Fibroblast of lung (primary cell): ENCODE measurements at places on chromosomes 7 and 10. TPM values are rescaled to one million over a fixed set of nuclear protein-coding genes. Genes with fewer than 3 reads are reported as not detected.

- no peak for DNase-seq
Observed at GRCh38 chr10:132469197-132469884, 68.2 kb upstream of the INPP5A start.

DNA sequence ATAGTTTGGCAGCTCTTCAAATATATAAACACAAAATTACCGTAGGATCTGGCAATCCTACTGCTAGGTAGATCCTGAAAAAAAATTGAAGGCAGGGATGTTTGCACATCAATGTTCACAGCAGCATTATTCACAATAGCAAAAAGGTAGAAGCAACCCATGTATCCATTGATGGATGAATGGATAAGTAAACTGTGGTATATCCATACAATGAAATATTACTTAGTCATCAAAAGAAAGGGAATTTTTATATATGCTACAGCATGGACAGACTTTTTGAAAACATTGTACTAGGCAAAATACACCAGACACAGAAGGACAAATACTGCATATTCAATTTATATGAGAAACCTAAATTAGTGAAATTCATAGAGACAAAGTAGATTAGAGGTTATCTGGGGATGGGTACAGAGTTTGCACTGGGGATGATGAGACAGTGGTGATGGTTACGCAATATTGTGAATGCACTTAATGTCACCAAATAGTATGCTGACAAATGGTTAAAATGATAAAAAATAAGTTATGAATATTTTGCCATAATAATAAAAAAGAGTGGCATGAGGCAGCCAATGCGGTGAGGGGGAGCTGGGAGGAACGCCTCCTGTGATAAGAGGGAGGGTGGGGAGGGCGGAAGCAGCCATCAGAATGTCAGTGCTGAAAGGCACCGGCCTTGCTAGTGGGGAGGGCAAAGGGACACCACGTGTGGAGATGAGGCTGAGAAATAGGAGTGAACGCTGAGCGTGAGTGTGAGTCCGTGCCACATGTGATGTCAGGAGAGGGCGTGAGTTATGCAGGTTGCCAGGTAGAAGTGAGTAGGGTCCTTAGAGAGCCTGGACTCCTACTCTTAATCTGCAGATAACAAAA lies 386.1 kb upstream of the PODXL start:
- no peak for DNase-seq

GRCh38 chr7:20327055-20327454 lies 3.6 kb upstream of the ITGB8 start:
- peak; percentile 74 for DNase-seq

DNA sequence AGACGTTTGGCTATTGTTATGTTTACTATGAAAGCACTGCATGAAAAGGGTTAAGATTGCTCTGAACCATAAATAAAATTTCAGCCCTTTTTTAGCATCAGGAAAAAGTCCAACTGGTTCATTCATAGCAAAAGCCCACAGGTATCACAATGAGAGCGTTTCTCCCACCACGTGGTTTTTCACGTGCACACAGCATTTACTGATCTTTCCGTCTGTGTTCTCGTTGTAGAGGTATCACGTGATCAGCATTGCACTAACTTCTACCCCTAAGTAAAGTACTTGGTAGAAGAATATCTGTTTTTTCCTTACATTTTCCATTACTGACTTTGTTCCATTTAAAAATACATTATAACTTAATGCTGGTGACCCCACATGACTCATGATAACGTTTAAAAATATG lies 17.8 kb upstream of the CCDC3 start:
- no peak for DNase-seq

DNA sequence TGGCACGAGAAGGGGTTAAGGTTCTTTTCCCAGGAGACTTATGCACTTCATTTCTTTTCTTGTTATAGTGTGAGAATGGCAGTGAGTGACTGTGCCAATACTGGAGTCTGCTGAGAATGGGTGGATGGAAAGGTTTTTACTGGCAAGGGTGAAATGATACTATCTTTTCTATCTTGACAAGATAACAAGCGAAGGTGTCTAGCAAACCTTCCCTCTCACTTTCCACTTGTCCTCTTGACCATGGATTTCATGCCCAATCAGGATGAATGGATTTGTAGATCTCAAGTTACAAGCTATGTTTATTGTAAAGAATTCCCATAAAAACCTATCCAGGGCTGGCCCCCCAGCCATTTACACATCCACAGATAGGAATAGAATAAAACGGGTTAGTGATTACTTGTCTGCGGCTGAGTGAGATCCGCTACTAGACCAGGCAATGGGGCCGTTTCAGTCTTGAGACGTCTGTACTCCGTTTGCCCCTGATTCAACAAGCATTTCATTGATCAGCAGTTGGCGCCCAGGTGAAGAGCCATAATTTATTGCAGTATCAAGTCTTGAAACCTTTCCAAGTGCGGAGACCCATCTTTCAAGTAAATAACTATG lies 152.6 kb downstream of the PRKCQ start:
- no peak for DNase-seq

- no peak for DNase-seq
Observed at GRCh38 chr7:104838537-104839299, 175.3 kb upstream of the KMT2E start.

GRCh38 chr10:84542522-84543490 lies 214.4 kb downstream of the CCSER2 start:
- DNase-seq = no peak

GRCh38 chr7:13992596-13992964 lies 3.1 kb upstream of the ETV1 start:
- DNase-seq = no peak

DNA sequence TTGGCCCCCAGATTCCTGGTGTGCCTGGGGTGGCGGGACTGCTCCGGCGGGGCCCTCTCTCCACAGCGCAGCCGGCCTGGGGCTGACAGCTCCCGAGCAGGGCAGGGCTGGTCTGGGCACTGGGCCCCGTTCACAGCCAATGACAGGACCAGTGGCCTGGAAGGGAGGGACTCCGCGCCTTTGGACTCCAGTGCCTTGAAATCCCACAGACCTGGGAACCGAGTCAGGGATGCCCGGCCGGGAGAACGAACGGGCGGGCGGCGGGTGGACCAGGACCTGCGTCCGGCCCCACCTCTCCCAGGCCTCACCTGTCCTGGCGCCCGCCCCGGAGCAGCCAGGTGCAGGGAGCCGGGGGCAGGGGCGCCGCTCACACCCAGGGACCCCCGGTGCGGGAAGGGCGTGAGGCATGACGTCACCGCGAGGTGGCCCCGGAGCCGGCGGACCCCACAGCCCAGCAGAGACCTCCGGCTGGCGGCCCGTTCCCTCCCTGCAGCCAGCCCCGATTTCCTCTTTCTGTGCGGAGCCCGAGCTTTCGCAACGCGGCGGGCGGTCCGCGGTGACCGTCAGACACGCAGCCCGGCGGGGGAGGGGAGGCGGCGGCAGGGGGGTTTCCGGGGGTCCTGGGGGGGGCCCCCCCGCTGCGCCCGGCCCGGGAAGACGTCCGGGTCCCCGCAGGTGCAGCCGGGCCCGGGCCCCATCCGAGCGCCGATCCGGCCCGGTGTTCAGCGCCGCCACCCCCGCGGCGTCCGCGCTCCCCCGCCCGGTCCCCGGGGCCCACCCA lies 743 bp downstream of the ADAP1 start:
- DNase-seq = peak; percentile 26

DNA sequence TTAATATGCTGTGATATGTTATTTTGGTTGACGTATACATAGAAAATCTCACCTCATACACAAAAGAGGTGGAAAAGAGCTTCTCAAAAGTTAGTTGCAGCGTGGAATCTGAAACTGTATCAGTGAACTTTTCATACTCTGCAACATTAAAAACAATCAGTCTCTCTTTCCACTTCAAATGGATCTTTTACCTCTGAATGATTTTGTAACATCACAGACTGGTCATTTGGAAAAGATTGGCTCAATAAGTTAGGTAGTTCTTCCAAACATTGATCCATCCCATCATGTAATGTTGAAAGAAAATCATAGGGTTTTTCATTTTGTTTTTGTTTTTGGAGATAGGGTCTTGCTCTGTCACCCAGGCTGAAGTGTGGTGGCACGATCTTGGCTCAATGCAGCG lies 131.1 kb downstream of the AHR start:
- no peak for DNase-seq

DNA sequence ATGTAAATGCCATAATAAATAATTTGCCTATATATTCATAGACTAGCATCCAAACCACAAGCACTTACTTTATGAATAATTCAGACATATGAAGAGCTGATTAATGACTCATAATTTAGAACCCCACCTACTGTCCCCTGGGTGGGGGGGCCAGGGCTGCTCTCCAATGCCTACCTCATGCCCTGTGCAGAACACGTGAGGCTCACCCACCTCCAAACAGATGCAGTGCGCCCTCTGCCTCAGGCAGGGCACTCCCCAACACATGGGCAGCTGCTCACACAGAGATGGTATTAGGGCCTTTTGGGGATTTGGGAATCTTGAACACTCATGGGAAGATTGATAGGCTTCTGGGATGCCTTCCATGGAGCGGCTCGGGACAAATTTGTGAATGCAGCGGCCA lies 75.1 kb upstream of the INSIG1 start:
- no peak for DNase-seq

DNA sequence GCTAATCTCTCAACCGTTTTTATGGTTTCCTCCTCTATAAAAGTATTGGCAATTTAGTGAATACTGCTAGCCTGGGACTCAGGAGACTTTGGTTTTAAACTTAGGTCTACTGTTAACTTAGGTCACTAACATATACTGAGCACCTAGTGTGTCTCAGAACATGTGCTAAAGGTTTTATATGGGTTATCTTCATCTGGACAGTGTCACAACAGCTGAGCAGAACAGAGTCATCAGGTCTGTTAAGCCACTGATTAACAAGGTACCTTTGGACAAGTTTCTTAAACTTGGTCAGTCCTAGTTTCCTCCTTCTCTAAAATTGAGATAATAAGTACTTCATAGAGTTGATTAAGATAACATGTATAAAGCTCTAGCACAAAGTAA lies 30.6 kb downstream of the NET1 start:
- no peak for DNase-seq

DNA sequence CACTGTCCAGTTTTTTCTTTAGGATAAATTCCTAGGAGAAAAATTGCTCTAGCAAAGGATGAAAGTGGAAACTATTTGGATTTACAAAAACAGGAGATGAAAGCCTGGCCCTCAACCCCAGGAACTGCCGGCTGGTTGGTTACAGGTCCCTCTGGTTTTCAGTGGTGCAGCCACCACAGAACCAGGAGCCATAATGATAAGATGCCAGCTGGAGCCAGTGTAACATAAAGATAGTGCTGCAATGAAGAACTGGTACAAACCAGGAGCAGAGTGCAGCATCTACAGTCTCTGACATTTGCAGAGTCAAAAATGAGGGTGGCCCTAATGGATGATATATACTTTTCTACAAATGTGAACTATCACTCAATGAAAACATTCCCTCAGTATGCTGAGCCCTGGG lies 20.4 kb upstream of the NUP42 start:
- no peak for DNase-seq

- DNase-seq = no peak
Observed at GRCh38 chr10:94645285-94645684, 38.2 kb upstream of the CYP2C18 start.

The MACC1 gene
- 0.26 and 0.33 TPM in 2 replicates for total RNA-seq

The GTF2IRD2 gene
- 5.6 and 8.2 TPM in 2 replicates for total RNA-seq

The SPDYE3 gene
- not detected in 2 replicates for total RNA-seq

The LRRC4 gene
- total RNA-seq = 0.26 and 0.33 TPM in 2 replicates

The ELOVL3 gene
- 0.26 and 0.66 TPM in 2 replicates for total RNA-seq
